Activated CD4-positive, alpha-beta T cell treated with anti-CD3 and anti-CD28 coated beads, Interleukin-2, amount 50 U/mL, for 16 hours (primary cell): ENCODE measurements at places on chromosomes 16 and 17.

- no peak for DNase-seq
Measured at GRCh38 chr17:41391535-41391934, 5.9 kb downstream of the KRT31 start.

- no peak for DNase-seq
Measured at GRCh38 chr16:49739381-49739780, 116.5 kb downstream of the ZNF423 start.

DNA sequence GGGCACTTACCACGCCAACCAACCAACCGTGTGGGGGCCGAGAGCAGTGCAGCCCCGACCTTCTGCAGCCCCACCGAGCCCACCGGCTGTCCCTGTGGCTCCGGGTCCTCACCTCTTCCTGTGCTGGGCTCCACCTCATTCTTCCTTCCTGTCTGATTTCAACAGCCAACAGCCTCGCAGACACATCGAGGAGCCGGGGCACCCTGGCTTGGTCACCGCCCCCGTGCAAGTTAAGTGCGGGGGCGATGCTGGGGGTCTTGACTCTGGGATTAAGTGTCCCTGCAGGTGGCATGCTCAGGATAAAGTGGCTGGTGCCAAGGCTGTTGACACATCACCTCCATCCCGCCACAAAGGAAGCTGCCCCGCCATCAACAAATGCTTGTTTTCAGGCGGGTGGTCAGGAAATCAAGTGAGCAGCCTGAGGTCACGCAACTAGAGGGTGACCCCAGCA, at the start of gene NLRC3:
NLRC3 (minus strand) TSS at position 102 of the 451 bp plus-strand sequence. CDS start 12,367 bp downstream, outside the sequence.
- DNase-seq: peak; percentile 65

GRCh38 chr16:62272035-62272434, 235.8 kb upstream of the CDH8 start:
- no peak for DNase-seq

- DNase-seq: peak; percentile 75
Measured at GRCh38 chr16:66874079-66874775, 6.1 kb upstream of the PDP2 start.

DNA sequence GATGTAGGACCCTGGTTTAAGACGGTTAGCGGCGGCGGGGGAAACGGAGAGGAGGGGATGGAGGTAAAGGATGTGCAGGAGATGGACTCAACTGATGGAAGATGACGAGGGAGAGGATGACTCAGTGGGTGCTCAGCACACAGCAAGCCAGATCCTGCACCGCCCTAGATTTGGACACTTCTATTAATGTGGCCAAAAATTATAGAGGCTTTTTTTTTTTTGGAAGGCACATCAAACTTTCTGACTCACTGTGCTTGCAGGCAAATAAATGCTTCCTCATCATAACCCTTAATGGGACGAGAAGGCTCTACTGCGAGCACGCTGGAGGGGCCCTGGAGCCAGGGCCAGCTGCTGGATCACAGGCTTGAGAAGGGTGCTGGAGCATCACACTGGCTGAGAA, 36.0 kb downstream of the RTN4RL1 start:
- no peak for DNase-seq

GRCh38 chr16:54579106-54579728, 292.6 kb upstream of the IRX3 start:
- no peak for DNase-seq

GRCh38 chr17:2440930-2441329, 40.1 kb upstream of the MNT start:
- DNase-seq: no peak

- DNase-seq: no peak
Measured at GRCh38 chr16:51497541-51498211, 346.6 kb upstream of the SALL1 start.

DNA sequence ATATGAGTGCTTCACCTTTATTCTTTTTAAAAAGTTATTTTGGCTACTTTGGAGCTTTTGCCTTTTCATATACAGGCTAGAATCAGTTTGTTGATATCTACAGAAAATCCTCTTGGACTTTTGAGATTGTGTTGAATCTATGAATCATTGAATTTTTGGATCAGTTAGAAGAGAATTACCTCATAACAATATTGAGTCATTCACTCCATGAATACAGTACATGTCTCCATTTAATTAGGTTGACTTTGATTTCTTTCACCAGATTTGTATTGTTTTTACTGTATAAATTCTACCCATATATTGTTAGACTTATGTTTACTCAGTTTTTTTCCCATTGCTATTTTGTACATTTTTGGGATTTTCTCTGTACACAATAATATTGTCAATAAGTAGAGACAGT, 54.4 kb downstream of the TAOK1 start:
- no peak for DNase-seq

- peak; percentile 77 for DNase-seq
Measured at GRCh38 chr17:81513372-81513752, 763 bp upstream of the ACTG1 start.

GRCh38 chr16:89444728-89445127, 45.6 kb downstream of the ANKRD11 start:
- no peak for DNase-seq

- no peak for DNase-seq
Measured at GRCh38 chr17:43604549-43604948, 57.2 kb downstream of the MEOX1 start.

GRCh38 chr17:7393613-7394451, 493 bp downstream of the PLSCR3 start:
- peak; percentile 53 for DNase-seq

- DNase-seq: no peak
Measured at GRCh38 chr17:76676629-76677028, 33.1 kb upstream of the ST6GALNAC1 start.

DNA sequence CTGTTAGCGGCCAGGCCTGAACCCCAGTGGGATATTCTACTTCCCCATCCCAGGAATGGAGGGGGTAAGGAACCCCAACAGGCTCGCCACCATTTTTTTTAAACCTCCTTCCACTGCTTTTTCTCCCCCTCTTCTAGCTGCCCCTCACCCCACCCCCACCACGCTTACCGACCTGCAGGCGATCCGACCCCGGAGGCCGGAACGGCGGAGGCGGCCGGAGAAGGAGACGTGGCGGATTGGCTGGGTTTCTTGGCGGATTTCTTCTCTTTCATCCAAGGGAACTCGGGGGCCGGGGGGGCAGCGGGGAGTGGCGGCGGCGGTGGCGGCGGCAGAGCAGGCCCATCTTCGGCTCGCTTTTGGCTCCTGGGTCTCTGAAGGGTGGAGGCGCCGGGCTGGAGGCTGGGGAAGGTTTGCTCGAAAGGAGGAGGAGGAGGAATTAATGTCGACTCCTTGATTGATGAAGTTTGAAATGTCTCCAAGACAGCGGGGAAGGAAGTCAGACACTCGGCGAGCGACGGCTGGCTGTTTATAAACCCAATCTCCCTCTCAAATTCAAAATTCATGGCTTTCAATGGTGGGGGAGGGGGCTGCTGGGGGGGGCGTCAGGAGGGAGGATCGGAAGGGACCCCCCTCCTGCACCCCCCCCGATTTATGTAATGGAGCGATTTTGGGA, 424 bp downstream of the HOXB2 start:
- peak; percentile 46 for DNase-seq

DNA sequence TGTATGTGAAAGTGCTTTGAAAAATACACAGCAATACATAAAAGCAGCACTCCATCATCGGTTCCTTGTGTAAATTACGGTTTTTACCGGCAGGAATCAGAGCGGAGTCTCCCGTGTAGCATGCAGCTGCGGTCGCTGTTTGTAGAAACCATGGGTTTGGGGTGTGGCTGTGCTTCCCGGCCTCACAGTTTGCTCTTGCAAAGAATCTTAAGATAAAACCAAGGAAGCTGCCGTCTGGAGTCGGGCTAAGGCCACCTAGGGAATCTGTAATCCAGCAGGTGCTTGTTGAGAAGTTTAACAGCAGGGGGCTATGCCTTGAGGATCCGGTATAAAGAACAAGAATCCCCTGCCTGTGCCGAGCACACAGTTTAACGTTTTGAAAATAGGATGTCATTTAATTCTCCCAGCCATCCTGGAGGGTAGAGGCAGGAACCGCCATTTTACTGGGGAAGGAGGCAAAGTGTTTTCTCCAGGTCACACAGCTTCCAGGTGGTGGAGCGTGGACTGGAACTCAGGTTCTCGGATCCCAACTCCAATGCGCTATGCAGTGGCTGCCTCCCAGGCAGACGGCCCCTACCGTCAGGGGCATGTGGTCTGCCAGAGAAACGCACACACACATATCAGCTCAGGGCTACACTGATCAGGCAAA, 6.0 kb upstream of the TLCD3A start:
- DNase-seq: no peak

DNA sequence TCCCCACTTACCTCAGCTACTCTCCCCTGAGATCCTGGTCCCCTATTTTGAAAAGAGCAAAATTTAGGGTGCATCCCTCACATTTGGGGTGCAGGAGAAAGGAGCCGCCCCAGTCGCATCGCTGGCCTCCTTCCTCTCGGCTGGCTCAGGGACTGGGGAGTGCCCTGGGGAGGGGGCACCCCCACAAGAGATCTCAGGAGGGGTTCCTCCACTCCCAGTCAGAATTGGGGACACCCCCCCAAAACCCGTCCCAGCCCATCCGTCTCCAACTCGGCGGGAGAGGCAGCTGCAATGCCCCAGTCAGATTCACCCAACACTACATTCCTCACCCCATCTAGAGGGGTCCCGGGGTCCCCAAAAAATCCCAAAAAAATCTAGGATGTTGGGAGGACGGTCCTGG, 3.5 kb upstream of the BCL6B start:
- DNase-seq: no peak

- no peak for DNase-seq
Measured at GRCh38 chr17:50861822-50862528, 4.2 kb downstream of the TOB1 start.

- no peak for DNase-seq
Measured at GRCh38 chr17:78781893-78782304, at the start of gene CYTH1. CYTH1 (minus strand) TSS chr17:78782273; CDS start chr17:78782223, 50 bp downstream.

DNA sequence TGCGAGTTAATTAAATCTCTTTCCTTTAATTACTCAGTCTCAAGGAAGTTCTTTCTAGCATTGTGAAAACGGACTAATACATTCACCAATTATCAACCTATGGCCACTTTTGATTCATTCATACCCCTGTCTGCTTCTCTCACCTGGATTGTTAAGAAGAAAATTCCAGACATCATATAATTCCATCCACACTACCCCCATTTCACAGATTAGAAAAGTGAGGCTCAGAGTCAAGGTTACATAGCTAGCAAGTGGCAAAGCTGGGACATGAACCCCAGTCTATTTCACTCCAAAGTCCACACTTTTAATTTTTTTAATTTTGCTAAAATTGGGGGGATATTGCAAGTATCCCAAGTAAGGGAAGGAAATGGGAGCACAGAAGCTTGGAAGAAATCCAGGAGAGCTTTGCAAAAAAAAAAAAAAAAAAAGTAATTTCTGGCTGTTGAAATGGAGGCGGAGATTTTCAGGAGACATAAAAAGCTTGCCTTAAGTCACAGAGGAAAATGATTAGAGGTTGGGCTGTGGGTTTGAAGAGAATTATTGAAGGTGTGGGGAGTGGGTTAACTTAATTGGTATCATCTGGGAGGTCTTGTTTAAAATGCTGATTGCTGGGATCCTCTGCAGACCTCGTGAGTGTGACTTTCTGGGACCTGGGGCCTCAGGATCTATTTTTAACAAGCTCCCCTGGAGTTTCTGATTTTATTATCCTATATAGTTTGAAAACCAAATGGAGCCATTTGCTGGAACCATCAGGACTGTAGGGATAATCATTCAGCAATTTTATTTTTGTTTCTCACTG, 42.3 kb upstream of the ZKSCAN2 start:
- DNase-seq: no peak

- DNase-seq: no peak
Measured at GRCh38 chr17:44359006-44359405, 4.6 kb downstream of the FAM171A2 start.

- DNase-seq: no peak
Measured at GRCh38 chr16:57950382-57950781, 20.5 kb downstream of the CNGB1 start.

DNA sequence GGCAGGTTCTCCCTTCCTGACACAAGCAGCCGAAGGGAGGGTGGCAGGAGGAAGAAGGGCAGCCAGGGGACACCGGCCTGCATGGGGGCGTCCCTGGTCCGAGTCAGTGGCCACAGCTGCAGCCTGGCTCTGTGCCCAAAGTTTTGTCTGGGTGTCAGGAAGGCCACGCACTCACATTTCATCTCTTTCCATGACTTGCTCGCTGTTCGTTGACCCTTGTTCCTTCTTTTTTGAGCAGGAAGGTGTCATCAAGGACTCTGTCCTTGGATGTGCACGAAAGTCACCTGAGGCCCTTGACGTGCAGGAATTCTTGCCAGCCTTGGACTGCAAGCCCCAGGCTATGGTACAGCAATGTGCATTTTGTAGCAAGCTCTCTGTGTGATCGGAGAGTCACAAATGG, 93.3 kb downstream of the TNFRSF13B start:
- DNase-seq: no peak

DNA sequence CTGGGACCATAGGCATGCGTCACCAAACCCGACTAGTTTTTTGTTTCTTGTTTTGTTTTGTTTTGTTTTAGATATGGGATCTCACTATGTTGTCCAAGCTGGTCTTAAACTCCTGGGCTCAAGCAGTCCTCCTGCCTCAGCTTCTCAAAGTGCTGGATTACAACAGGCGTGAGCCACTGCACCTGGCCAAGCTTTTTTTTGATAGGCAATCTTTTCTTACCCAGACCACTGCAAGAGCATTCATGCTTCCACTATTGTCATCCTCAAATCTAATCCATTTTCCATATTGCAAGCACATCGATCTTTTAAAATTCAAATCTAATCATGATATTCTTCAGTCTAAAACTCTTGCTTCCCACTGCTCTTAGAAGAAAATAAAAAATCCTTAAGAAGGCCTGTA, 10.3 kb upstream of the NACA2 start:
- DNase-seq: no peak

GRCh38 chr16:56593573-56594291, 4.4 kb downstream of the MT3 start:
- DNase-seq: no peak

GRCh38 chr17:35498448-35499178, 38.9 kb downstream of the SLFN12L start:
- no peak for DNase-seq
